ENCODE measurements at places on chromosomes 12 and 14.

DNA sequence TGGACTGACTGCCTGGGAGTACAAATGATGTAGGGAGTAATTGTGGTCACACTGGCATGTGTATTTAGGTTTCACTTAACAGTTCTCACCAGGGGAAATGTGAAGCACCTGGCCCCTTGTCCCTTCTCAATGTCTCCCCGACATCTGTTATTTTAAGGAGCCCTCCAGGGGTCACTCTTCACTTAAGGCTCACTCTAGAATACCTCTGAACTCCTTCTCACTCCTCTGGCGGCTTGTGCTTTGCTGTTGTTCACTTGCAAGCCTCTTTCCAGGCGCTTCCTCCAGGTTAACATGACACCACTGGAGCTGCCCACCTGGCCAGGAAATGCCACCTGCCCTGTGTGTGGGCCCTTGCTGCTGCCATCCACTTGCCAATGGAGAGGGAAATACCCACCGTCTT lies 56.5 kb upstream of the GZMB start:
- peak; percentile 19 for DNase-seq

DNA sequence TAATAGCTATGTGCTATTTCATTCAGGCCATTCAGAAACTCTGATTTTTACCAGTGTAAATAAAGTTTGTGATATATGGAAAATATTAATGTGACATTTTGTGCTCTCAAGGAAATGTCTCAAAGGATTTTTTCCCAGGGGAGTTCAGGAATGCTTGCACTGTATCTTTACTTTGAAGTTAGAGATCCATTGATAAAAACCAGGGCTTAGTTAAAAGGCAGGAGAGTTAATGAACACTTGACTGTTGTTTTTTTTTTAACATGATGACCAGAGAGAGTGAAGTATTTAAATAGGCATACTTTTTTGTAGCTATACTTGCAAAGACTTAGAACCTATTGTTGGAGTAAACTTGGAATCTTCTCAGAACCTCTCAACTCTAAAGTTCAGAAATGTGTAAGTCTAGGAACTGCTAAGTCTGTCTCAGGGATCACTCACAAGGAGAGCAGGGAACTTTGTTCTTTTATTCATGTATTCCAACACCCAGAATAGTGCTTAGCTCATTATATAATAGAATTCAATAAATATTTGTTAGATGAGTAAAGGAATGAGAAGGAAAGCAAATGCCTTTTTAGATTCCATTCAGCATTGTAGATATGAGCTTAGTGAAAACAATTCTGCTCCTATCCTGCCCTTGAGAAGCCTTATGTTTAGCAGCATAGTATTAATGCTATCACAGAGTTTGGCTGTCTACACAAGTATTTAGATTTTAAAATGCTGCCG lies 117.5 kb downstream of the DAAM1 start:
- no peak for DNase-seq

DNA sequence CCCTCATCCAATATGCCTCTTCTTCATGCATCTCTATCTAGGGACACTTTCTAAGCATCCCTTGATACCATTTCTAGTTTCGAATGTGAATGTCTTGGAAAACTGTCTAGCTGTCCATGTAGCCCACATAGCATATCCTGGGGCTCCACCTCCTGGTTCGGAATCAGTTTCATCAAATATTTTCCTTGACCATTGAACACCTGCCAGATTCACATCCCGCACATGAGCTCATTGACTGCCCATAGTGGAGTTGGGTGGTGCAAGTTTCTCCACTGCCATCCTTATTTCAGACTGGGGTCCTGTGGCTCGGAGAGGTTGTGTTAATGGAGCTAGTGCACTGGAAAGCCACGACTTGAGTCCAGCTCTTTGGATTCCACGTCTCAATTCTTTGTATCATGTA lies 58.6 kb upstream of the TMEM263 start:
- DNase-seq = no peak

DNA sequence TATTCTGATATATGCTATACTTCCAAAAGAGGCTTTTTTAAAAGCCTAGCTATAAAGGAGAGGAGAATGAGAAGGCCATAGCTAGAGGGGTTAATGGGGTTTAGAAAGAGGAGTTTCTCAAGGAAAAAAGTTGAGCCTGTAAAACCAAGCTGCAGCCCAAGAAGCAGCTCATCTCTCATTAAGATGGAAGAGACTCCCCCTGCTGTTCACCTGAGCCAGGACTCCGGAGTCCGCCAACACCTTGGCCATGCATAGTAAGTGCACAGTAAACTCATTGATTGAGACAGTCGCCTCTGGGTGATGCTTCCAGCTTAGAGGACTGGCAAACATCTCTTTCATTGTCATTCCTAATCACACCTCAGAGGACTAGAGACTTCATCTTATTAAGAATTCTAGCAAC lies 46.2 kb downstream of the ANO2 start:
- no peak for DNase-seq

- DNase-seq = no peak
Measured at GRCh38 chr12:120928864-120929652, 24.9 kb upstream of the SPPL3 start.

GRCh38 chr12:121709478-121709961 lies 3.0 kb upstream of the TMEM120B start:
- no peak for DNase-seq

Measured in GM12864 (cell line).